ENCODE measurements at places on chromosomes 3 and 15.

DNA sequence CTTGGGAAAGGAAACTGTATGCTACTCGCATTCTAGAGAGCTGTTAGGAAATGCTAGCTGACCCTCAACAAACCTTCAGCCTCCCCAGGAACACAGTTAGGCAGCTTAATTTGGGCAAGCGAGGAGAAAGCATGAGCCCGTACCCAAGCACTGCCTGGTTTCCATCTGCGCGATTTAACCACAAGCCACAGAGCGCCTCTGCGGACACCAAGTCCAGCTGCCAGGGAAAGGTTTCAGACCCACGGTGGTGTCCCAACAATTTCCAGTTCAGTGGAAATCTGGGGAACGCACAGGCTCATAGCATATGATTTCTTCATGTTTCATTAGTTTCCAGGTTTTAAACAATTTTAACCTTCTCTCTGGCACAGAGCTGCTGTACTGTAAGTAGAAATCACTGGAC, 617.6 kb downstream of the FHIT start:
- no peak for DNase-seq

GRCh38 chr3:181855825-181856224, 144.1 kb downstream of the SOX2 start:
- DNase-seq = no peak

GRCh38 chr15:99925661-99926461, 192.6 kb upstream of the LYSMD4 start:
- peak; percentile 24 for DNase-seq

DNA sequence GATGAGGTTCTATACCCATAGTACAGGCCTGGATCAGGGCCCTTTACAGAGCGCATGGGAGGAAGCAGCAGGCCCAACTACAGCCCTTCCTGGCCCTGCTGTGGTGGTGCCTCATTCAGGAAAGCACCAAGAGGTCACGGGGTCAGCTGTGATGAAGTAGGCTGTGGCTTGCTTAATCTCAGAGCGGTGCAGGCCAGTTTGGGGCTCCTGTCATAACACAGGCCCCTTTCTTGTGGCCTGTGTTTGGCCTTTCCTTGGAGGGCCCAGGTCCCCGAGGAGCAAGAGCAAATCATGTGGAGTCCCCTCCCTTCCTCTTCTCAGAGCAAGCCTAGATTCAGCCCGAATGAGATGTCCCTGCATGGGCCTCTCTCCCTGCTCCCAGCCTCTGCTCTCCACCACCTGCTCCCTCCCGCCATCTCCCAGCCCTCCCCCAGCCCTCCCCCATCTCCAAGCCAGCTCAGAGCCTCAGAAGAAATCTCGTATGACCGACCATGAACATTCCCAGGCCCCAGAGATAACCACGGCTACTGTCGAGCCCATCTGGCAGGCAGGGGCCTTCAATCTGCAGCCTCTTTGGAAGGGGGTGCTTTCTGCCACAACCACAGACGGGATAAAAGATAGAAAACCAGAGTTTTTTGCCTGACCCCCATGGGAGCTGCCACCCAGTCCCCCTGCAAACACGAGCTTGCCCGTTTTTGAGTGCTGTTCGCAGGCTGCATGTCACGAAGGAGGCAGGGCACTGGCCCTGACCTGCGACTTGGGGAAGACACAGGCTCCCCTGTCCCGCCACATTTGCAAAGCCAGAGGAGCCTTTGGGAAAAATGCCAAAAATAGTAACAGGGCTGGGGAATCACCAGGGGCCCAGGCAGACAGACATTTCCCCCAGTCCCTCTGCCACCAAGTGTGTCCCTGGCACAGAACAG, 32.3 kb upstream of the DUSP7 start:
- no peak for DNase-seq

DNA sequence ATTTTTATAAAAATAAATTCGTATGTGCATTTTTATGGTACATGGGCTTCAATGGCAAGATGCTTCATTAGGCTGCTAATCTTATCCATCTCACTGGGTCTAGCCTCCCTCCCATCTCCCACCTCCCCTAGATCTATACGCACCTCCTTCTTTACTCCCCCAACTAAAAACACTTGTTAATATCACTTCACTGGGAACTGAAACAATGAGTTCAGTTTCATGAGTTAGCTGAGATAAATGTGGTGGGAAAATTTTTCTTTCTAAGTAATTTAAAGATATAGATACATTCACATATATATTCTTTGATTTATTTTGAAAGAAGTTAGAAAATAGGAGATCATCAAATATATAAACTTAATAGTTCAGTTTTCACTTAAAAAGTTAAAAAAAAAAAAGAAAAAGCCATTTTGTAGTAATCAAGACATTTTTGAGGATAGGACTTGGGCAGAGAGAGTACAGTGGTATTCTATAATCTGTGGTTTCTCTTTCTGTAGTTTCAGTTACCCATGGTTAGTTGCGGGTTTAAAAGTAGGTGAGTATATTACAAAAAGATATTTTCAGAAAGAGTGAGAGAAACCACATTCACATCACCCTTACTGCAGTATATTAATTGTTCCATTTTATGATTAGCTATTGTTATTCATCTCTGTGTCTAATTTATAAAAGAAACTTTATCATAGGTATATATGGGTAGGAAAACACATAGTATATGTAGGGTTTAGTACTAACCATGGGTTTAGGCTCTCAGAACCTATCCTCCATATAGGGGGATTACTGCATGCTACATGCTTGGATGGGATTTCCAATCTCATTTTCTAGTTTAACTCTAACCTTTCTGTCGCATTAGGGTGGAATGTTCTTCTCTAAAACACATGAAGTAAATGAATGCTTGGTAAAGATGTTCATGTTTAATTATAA, 316.0 kb upstream of the CBLB start:
- DNase-seq = no peak

DNA sequence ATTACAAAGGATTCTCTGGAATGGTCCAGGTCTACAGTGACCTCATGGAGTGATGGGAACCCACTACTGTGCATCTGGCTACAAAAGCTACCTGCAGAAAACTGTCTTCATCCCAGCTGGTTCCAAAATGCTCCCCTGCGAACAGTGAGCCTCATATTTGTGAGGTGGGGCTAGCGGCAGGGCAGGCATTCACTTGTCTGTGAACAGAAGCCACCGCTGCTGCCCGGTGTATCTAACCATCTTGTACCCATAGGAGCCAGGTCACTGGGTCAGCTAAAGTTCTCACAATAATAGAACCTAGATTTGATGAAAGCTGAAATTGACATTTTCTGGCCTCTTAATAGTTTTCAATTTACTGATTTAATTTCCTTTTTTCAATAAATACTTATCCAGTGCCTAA, 150.7 kb downstream of the KLF13 start:
- no peak for DNase-seq

DNA sequence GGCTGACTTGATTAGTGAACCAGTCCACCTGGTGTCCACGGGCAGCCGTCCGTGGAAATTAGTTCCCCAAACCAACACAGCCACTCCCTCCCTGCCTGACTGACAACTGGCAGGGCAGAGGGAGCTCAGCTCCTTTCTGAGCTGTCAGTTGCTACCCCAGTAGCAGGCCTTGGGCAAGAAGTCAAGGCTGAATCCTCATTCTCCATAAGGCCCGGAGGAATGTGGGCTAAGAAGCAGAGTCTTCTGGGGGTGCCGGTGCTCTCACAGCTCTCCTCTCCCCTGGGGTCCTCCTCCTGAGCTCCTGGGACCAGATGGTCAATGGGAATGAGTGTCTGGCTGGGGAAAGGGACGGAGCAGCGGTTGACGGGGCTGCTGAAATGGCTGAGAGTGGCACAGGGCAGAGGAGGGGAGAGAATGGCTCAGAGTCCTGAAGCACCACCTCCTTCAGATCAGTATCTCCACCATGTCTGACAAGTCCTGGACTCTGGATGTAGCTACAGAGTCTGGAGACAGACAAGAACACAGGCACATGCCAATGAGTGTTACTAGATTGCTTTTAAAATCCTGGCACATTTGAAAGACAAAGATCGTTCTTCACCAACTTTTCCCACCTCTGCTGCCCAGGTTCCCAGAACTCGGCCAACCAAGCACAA, 16.9 kb downstream of the AMOTL2 start:
- no peak for DNase-seq

- no peak for DNase-seq
These were observed 116.3 kb upstream of the DAZL start for GRCh38 chr3:16721494-16721893.

DNA sequence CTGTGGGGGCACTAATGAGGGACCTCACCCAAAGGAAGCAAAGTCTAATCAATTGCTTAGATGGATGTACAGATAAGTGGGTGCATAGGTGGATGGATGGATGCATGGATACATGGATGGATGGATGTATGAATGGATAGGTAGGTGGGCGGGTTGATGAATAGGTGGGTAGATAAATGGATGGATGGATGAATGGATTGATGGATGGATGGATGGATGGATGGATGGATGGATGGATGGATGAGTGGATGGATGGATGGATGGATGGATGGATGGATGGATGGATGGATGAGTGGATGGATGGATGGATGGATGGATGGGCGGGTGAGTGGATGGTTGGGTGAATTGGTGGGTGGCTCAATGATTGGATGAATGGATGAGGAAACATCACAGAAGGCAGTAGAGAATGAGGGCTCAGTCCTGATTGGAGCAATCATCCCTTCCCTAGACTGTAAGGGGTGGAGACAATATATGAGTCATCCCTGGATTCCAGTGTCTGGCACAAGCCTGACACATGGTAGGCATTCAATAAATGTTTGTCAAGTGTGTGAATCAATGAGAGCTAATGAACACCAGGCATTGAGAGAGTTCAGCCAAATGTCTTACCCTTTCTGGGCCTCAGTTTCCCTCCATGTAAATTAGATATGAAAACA, 40.4 kb upstream of the PXYLP1 start:
- no peak for DNase-seq

DNA sequence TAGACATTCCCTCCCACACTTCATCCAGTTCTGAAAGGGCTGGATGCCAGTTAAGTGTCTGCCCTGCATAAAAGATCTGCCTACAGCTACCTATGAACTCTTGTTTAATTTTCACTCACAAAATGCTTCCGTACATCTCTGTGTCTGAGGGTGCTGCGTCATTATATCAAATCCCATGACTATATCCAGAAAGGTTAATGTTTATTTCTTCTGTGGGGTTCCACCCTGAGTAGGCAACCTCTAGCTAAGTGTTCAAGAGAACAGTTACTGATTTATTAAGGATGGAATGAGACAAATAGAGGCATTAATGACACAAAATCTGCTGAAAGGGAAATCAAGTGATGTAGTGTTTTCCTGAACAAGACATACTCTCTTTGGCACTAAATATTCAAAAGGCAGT, 220.2 kb downstream of the MTHFS start:
- no peak for DNase-seq

- DNase-seq = no peak
These were observed 636 bp upstream of the EIF1B start for GRCh38 chr3:40308725-40309417.

- no peak for DNase-seq
These were observed 111.0 kb upstream of the SYNPR start for GRCh38 chr3:63167113-63167512.

DNA sequence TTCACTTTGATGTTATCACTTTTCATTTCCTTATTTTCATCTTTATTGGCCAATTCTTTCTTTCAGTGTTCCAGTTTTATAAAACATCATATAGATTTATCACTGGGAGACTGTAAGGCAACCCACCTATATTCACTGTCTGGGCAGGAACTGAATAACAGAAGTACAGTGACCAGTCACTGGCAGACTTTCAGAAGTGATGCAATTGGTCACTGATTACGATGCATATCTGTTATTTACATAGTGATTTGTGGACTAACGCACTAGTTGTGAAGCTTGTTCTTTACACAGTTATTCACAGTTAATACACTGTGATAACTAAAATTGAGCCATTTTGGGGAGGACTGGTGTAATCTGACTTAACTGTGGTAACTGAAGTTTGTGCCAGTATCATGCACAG, 190.2 kb upstream of the DPH6 start:
- no peak for DNase-seq

GRCh38 chr3:160822936-160823335, 66.9 kb downstream of the PPM1L start:
- DNase-seq = no peak

- DNase-seq = peak; percentile 87
These were observed 159.8 kb upstream of the CHRNA7 start for GRCh38 chr15:31870328-31871165.

DNA sequence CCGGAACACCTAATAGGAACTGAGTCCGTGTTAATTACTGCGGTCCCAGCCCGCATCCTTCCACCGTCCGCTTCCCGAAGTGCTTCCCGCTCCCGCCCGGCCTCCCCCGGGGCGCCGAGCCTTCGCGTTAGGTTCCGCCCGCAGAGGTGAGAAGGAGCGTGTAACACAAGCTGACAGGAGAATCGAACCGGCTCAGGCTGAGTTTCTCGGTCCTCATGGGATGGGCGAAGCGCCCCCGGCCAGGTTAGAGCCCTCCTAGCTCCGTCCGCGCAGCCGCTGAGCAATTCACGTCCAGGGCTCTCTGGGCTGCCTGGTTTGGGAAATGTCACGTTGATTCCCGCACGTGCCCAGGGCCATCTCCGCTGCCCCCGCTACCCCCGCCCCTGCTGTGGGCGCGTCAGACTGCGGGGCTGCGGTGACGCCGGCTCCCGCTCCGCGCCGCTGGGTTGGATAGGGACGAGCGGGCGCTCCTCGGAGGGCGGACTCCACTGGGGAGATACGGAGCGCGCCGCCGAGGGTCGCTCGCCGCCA, 954 bp downstream of the CLDN11 start:
- no peak for DNase-seq

- peak; percentile 46 for DNase-seq
These were observed 68.5 kb downstream of the CHSY1 start for GRCh38 chr15:101183226-101183930.

- DNase-seq = no peak
These were observed 641.9 kb downstream of the OTOL1 start for GRCh38 chr3:162138509-162138908.

DNA sequence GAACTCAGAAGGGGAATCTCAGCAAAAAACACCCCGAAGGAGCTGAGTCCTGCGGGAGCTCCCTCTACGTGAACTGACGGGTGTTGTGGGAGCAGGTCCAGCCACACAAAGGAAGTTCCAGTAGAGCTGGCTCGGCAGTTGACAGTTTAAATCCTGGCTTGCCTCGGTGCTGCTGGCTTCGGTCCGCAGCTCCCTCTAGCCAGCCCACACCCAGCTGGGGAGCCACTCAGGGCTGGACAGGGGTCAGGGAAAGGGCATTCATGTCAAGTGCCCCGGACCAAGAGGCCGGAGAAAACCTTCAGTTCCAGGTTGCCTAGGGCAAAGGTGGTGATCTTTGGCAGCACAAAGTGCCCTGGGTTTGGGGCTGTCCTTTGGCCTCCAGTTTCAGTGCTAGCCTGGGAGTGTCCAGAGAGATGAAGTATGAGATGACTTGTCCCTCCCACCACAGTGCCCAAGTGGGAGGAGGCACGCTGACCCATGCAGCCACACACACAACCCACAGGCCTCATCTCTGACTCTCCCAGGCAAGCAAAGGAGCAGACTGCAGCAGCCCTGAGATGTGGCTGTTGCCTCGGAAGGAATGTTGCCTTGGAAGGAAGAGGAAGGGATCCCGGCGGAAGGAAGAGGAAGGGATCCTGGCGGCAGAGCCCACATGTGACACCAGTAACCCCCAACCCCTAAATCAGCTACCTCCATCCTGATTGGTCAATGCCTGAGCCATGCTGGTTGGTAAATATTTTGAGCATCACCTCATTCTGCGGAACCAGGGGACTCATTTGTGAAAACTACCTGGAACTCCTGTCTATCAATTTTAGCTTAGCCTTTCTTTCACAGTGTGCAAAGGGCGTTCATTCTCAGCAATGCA, 13.9 kb upstream of the ANPEP start:
- DNase-seq = no peak
